ENCODE measurements at places on chromosomes 5 and 9. TPM values are rescaled to one million over a fixed set of nuclear protein-coding genes. Genes with fewer than 3 reads are reported as not detected.

The SLC35A4 gene
- total RNA-seq: 73.8 TPM

DNA sequence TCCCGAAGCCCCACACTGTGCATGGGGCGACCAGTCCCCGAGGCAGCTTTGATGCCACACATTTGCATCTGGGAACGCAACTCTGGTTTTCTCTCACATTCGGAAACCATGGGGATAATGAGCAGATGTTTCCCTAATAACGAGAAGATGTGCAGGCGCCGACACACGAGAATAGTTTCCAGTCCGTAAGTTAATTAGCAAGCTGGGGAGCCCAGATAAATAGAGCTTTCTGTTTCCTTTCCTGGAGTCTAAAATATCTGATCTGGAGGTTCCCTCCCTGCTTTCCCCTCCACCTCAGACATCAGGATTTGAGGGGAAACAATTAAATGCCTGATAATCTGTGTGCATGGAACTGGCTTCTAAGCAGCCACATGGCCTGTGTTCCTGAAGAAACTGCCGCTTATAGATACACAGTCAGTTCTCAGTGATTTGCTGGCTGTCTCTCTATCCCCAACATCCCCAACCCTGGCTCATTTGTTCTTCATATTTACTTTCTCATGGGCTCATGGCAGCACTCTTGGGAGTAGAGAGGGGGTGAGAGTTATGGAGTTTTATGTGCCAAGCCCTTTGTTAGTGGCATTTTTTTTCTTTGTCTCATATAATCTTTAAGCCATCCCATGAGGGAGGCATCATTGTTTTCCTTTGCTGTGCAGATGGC, 62.8 kb downstream of the PDZD2 start:
- no peak for DNase-seq

The PRXL2C gene
- 11.5 TPM for total RNA-seq

DNA sequence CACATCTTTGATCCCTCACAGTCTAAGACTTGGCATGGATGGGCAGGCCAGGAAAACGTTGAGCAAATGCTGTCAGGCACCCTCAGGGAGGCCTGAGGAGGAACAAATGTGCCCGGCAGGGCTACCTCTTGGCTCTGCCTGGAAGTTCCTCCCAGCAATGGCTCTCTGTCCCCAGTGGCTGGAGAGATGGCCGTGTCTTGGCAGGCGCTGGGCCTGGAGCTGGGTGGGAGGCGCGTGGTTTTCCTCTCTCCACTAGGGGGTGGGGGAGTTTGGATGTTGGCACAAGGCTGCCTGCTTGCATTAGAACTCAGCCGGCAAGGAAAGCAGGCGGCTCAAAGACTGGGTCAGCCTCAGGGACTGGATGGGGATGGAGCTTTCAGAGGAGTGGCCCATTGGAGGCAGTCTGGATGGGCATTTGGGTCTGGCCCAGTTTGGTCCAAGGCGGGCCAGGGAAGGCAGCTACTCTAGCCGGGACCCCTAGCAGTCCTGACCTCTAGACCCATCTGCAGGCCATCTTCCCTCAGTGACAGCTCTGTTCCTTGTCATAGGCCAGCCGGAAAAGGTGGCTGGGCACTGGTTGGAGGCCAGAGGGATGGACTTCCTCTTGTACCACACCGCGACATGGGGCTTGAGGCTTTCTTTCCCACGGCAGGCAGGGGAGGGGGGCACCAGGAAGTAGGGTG, 68.2 kb upstream of the STC2 start:
- DNase-seq: no peak

The ORM2 gene
- 2.8 TPM for total RNA-seq

DNA sequence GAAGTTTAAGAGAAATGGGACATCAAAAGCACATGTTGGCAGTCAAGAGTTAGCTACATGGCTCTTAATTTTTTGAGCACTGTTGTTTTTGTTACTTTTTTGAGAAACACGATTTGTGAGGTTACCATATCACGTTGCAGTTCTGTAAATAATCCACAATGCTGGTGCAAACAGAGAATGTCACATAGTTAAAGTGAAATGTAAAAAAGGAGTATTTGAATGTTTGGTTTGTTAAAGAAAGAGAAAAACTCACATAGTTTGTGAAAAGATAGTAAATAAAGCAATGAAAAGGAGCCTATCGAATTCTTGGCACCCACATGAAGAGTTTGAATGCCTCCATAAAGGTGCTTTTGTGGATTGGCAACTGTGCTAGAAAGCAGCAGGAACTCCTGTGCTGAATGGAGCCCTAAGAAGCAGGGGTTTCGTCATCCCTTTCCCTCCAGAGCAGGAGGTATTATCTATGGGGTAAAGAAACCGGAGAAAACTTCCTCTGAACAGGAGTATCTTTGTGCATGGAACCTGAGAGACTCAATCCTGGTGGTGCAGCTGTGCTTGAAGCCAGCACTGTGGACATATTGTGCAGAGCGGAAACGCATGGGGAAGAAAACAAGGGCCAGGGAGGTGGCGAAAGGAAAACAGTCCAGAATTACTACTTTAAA, 148.5 kb upstream of the OTULINL start:
- no peak for DNase-seq

The TTC23L gene
- 1.6 TPM for total RNA-seq

The CDKN2B gene
- 2.5 TPM for total RNA-seq

The CCNI2 gene
- 8.4 TPM for total RNA-seq

GRCh38 chr9:134204041-134204440, 39.7 kb upstream of the RNU6ATAC start:
- DNase-seq: no peak

GRCh38 chr5:58394339-58394738, 65.5 kb downstream of the PLK2 start:
- DNase-seq: no peak

- no peak for DNase-seq
Observed at GRCh38 chr5:50922942-50923767, 256.7 kb downstream of the PARP8 start.

GRCh38 chr9:92151691-92152393, 36.6 kb upstream of the SPTLC1 start:
- no peak for DNase-seq

- no peak for DNase-seq
Observed at GRCh38 chr5:64532212-64532611, 26.4 kb downstream of the RGS7BP start.

DNA sequence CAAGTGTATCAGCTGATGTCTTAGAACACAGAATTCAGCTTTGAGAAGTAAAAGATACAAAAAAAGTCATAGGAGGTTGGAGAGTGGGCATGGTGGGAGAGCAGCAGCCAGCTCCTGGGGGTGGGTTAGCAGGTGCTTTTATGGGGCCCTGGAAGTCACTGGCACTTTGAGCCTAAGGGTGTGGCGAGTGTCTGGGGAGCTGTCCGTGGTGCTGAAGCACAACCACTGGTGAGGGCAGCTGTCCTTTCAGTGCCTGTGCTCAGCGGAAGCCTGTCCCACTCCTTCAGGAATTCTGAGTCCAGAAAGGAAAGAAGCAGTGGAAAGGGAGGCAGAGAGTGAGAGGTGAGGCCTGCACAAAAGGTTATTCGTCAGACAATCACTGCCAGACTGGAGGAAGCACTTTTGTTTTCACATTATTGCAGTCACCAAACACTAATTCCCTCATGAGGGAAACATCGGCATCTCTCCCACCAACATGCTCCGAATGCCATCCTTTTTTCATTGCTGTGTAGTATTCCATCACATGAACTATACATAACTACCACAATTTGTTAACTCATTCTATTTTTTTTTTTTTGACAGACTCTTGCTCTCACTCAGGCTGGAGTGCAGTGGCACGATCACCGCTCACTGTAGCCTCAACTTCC, 59.4 kb upstream of the RAPGEF1 start:
- peak; percentile 57 for DNase-seq

The DNAJC25 gene
- 6.5 TPM for total RNA-seq

GRCh38 chr5:73858054-73858453, 232.1 kb downstream of the ARHGEF28 start:
- no peak for DNase-seq

The ARHGEF28 gene
- total RNA-seq: 29.9 TPM

The GTF2H2 gene
- total RNA-seq: 20.2 TPM

The FIBCD1 gene
- total RNA-seq: 6.0 TPM

GRCh38 chr9:3656224-3656623, 130.4 kb upstream of the RFX3 start:
- DNase-seq: no peak

GRCh38 chr9:79575547-79575946, 3.8 kb downstream of the TLE4 start:
- no peak for DNase-seq

GRCh38 chr5:75446068-75446467, 65.4 kb downstream of the CERT1 start:
- no peak for DNase-seq

GRCh38 chr9:27282269-27282668, 14.7 kb downstream of the EQTN start:
- no peak for DNase-seq

- DNase-seq: peak; percentile 15
Observed at GRCh38 chr5:10485142-10485795, 43.6 kb downstream of the ROPN1L start.

DNA sequence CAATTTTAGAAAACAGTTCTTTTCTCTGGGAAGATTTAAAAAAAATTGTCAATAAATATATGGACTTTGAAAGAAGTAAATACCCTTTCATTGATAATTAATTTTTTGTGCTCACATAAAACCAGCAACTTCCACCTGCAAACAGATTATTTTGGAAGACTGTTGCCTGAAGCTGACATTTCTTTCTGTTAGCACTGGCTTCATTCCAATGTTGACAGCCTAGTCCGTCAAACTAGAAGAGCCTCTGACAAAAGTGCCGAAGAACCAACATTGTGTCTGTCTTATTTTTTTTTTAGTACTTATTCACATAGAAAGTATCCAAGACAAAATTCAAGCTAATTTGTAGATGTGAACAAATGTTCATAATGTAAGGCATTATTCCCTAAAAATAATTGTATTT, 108.6 kb upstream of the TMEM161B start:
- DNase-seq: no peak

DNA sequence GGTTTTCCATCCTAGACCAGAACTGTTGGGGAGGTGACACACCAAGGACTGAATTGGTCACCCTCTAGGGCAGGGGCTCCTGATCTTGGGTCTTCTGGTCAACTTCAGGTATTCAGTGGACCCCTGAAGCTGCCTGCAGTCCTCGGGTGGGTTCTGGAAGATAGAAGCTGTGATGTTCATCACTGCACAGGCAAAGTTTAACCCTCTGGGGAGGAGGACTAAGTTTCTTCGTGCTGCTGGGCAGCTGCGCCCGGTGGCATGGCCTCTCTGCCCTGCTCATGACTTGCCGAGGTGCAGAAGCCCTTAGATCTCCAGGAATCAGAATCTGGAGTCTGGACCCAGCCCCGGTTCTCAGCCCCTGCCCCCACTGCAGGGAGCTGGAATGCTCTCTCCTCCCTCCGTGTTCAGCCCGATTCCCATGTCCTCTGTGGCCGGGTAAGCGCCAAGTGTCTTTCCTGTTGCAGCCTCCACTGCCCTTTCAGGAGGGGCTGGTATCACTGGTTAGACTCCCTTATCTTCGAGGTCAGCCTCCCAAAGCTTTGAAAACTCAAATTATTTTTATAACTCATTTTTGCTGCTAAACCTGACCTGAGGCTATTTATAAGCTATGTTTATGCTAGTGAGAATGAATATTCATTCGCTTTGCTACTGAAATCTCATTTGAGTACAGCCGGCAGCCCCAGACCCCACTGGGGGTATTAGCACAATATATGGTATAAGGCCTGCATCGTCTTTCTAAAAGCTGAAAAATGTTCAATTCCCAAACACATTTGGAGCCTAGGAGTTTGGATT, 1.7 kb downstream of the LAMC3 start:
- DNase-seq: no peak

DNA sequence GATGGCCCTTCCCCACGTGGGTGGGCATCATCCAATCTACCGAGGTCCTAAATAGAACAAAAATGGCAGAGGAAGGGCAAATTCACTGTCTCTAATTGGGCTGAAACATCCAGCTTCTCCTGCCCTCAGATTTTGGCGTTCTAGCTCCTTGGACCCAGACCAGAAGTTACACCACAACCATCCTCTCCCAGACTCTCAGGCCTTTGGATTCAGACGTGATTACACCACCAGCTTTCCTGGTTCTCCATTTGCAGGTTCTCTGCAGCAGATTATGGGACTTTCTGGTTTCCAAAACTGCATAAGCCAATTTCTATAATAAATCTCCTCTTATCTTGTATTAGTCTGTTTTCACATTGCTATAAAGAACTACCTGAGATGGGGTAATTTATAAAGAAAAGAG, 73.6 kb upstream of the STARD4 start:
- DNase-seq: no peak

The SIT1 gene
- 2.7 TPM for total RNA-seq

GRCh38 chr5:103340717-103341388, 82.3 kb downstream of the MACIR start:
- DNase-seq: no peak

GRCh38 chr5:133853646-133854365, 114.6 kb downstream of the C5orf15 start:
- DNase-seq: no peak

The CCDC192 gene
- not detected for total RNA-seq

The MROH2B gene
- total RNA-seq: not detected

DNA sequence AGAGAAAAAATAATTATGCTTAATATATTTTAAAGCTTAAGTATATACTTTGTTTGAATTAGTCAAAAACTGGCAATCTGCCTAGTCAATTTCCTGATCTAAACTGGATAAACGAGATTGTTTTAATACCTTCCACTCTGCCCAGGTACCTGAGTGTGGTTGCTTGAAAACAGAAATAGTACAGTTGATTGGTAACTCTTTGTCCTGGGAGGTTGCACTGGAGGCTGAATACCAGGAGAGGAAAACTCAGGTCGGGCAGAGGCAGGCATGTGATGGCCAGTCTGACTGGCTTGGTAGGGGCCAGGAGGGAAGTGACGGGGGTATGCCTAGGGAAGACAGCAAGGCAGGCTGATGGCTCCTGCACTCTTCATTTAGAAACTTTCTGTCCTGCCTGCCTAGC, 80.2 kb downstream of the PIK3R1 start:
- no peak for DNase-seq

DNA sequence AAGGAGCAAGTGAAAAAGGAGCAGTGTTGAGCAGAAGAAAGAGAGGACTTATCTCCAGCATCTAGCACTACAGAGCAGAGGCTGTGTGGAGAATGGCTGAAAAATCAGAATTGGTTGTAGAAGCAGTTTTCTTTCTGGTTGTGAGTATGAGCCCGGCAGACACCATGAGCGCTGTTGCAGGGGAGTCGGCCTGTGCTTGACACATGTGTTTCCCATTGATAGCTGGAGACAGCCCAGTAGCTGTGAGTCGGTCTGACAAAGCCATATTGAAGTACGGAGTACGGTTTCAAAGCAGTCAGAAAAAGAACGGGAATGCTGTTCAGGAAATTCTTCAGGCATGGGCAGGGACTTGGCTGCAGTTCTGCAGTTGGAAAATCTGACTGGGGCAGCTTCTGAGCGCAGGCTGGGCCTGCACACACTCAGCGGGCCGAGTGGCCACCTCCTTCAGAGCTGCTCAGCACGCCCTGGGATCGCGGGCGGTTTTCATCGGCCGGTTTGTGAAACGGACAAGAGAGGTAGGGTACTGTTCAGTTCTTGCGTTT, at the start of gene SGCD:
TSS of gene SGCD (plus strand) at position 447 of the 542 bp plus-strand sequence.
- DNase-seq: peak; percentile 54

The GKAP1 gene
- 14.0 TPM for total RNA-seq

DNA sequence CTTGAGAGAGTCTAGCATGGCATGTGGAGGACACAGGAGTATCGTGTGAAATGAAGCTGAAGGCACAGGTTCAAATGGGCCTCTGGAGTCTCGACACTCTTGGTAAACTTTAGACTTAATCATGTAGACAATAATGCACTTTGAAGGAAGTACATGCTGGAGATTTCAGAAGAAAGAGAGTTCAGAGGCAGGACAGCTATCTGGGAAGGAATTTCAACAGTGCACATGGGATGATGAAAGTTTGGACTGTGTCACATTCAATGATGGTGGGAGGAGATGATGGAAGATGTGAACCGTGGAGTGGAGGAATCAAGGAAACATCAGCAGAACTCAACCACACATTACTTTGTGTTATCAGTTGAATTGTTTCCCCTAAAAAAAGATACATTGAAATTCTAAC, 88.6 kb upstream of the PAPPA start:
- no peak for DNase-seq

All from mucosa of gallbladder (tissue), 1 donor.